Activated naive CD8-positive, alpha-beta T cell treated with anti-CD3 and anti-CD28 coated beads for 36 hours (primary cell): ENCODE measurements at places on chromosomes 7 and 10.

- no peak for DNase-seq
Measured at GRCh38 chr10:114295393-114295792, 56.3 kb downstream of the VWA2 start.

DNA sequence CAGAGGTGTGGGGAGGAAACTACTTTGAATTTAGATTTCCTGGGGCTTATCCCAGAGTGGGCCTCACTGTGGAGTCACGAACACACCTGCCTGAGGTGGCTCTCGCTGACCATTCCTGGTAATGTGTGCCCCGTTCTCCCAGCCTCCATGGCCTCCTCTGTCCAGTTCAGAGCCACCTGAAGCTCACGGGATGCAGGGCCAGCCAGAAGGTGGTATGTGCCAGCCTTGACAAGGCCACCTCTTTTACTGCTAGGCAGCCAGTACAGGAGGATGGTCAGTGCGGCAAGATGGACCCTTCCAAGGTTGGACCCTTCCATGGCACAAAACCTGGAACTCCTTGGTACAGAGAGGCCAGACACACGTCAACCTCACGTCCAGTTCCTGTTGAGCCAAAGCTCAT is 210.3 kb downstream of the DNAJB6 start:
- no peak for DNase-seq

DNA sequence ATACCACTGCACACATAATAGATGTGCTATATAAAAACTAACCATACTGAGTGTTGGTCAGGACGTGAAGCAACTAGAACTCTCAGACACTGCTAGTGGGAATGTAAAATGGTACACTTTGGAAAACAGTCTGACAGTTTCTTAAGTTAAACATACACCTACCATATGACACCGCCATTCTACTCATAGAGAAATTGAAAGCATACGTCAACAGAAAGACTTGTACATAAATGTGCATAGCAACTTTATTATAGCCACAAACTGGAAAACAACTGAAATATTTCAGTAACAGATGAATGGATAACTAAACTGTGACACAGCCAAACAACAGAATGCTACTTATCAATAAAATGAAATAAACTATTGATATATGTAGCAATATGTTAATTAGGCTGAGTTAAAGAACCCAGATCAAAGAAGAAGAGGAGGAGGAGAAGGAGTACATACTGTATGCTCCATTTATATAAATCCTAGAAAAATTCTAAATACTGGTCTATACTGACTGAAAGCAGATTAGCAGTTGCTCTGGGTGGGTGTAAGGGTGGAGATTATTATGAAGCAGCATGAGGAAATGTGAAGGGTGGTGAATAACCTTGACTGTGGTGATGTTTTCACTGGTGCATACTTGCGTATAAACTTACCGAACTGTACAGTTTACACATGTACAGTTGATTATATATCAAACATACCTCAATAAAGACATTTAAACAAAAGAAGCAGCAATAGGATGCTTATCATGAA is 48.6 kb downstream of the ARHGAP21 start:
- DNase-seq: no peak

- DNase-seq: peak; percentile 9
Measured at GRCh38 chr10:96025566-96025965, 17.8 kb upstream of the CCNJ start.

DNA sequence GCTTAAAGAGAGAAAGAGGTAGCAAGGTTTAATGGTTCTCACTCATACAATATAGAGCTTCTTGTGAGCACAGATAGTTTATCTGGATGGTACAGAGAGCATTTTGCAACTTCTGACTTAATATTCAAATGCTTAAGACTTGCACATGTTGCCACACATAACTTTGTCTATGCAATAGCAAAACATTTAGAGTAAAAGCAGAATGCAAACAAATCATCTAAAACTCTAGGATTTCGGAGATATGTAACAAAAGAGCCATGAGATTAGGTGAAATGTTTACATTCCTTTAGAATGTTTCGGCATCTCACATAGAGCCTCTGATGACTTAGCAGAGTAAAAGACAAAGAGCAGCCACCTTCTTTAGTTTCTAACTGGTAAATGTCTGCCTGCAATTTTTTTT is 717.1 kb upstream of the LRRN3 start:
- no peak for DNase-seq

DNA sequence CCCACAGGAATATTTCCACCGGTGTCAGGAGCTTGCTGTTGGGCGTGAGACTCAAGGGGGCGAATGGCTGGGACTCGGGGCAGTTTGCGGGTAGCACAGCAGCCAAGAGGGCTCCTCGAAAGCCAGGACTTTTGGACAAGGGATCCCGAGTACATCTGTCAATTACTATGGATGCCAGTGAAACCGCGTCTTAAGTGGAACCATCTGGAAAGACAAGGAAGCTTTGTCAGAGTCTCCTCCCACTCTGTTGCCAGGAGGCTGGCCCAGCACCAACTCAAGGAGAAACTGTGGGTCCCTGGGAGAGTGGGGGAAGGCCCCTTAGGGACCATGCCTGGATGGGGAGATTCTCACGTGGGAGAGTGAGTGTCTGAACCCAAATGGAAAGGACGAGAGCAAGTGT is 57.1 kb downstream of the C10orf143 start:
- DNase-seq: no peak

DNA sequence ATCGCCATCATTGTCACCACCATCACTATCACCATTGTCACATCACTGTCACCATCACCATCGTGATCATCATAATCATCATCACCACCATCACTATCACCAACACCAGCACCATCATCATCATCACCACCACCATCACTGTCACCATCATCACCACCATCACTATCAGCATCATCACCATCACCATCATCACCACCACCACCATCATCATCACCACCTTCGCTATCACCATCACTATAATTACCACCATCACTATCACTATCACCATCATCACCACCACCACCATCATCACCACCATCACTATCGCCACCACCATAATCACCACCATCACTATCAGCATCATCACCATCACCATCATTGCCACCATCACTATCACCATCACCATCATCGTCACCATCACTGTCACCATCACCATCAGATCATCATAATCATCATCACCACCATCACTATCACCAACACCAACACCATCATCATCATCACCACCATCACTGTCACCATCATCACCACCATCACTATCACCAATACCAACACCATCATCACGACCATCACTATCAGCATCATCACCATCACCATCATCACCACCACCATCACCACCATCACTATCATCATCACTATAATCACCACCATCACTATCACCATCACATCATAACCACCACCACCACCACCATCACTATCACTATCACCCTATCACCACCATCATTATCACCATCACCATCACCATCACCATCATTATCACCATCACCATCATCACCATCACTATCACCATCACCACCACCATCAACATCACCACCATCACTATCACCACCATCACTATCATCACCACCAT is 6.0 kb upstream of the GNA12 start:
- DNase-seq: no peak

DNA sequence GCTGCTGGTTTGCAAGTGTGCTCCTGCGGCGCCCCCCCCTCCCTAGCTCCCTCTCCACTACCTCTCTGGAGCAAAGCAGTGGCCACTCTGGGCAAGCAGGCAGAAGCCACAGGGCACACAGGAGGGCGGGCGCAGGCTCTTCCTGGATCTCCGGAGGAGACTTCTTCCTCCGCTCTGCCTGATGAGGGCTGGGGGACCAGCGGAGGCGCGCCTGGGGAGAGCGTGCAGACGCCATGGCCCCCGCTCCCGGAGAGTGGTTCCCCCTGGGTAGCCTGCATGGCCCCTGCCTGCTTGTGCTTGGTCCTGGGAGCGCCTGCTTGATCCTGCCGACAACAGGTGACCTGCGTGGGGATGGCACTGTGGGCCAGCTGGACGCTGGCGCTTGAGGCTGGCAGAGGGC is 29.0 kb downstream of the ANKMY2 start:
- no peak for DNase-seq

GRCh38 chr7:139854803-139855497 is 25.9 kb downstream of the TBXAS1 start:
- no peak for DNase-seq

- DNase-seq: no peak
Measured at GRCh38 chr10:30151581-30152389, 92.4 kb upstream of the JCAD start.

GRCh38 chr7:55593172-55593514 is 20.8 kb upstream of the VOPP1 start:
- DNase-seq: no peak

GRCh38 chr7:134660961-134661376 is 14.3 kb downstream of the BPGM start:
- DNase-seq: no peak

- no peak for DNase-seq
Measured at GRCh38 chr7:45190406-45191165, 33.0 kb downstream of the RAMP3 start.

- DNase-seq: no peak
Measured at GRCh38 chr7:104653825-104654401, 325.5 kb downstream of the LHFPL3 start.

- no peak for DNase-seq
Measured at GRCh38 chr10:133459454-133460207, 5.9 kb downstream of the SCART1 start.
